ENCODE measurements at places on chromosomes 7 and 10.

GRCh38 chr7:16850614-16851466 lies 30.9 kb downstream of the AGR3 start:
- no peaks in the 10 kb centered on the region for H3K27me3 ChIP-seq
- H3K4me3 ChIP-seq: no peak overlapping the region
- H3K27ac ChIP-seq: no peak overlapping the region
- no peaks in the 10 kb centered on the region for H3K36me3 ChIP-seq

GRCh38 chr10:78936412-78937342 lies 132.1 kb upstream of the ZMIZ1 start:
- no peak overlapping the region for H3K27ac ChIP-seq
- DNase-seq: no peak
- no peaks in the 10 kb centered on the region for H3K27me3 ChIP-seq
- H3K36me3 ChIP-seq: no peaks in the 10 kb centered on the region

DNA sequence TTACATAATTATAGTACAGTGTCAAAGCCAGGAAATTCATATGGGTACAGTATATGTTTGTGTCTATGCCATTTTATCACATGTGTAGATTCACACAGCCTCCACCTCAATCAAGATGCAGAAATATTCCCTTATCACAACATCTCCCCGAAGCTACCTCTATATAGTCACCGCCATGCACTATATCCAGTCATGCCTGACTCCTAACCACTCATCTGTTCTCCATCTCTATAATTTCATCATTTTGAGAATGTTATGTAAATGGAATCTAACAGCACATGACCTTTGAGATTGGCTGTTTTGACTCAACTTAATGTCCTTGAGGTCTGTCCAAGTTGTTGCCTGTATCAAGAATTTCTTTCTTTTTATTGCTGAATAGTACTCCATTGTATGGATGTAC lies 22.3 kb upstream of the SLC25A13 start:
- H3K27ac ChIP-seq: no peak overlapping the region
- no peaks in the 10 kb centered on the region for H3K27me3 ChIP-seq
- H3K36me3 ChIP-seq: no peaks in the 10 kb centered on the region
- DNase-seq: no peak
- H3K4me3 ChIP-seq: no peak overlapping the region

DNA sequence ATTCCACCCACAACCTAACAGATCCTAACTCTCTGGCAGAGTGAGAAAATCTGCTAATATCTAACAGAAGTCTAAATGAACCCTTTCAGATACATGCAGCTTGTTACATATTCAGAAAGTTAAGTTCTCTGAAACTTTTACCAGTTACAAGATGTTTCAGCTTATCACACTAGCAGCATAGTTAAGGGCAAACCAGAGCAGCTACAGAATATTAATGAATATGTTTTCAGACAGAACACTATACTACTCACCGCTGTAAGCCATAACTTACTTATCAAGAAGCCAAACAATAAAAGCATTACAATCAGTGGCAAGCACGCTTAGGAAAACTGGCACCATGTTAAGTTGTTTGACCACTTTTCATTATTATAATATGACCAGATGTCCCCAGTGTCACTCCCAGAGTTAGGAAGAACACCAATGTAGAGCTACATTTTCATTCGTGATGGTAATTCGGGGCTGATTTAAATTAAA lies 2.7 kb downstream of the ITGB1 start:
- H3K4me3 ChIP-seq: peak overlapping the region; percentile 93
- H3K27me3 ChIP-seq: no peaks in the 10 kb centered on the region
- DNase-seq: no peak
- peak overlapping the region; percentile 82 for H3K27ac ChIP-seq
- H3K36me3 ChIP-seq: no peaks in the 10 kb centered on the region
- H3K4me1 ChIP-seq: peaks cover 40% of the 10 kb centered on the region

GRCh38 chr7:130891254-130892094 lies 157.5 kb upstream of the KLF14 start:
- peaks cover 30% of the 10 kb centered on the region for H3K4me1 ChIP-seq
- H3K4me3 ChIP-seq: no peak overlapping the region
- no peaks in the 10 kb centered on the region for H3K27me3 ChIP-seq

- H3K27me3 ChIP-seq: no peaks in the 10 kb centered on the region
- H3K4me3 ChIP-seq: no peak overlapping the region
- no peaks in the 10 kb centered on the region for H3K4me1 ChIP-seq
Observed at GRCh38 chr10:104415526-104416165, 62.0 kb downstream of the CFAP58 start.

DNA sequence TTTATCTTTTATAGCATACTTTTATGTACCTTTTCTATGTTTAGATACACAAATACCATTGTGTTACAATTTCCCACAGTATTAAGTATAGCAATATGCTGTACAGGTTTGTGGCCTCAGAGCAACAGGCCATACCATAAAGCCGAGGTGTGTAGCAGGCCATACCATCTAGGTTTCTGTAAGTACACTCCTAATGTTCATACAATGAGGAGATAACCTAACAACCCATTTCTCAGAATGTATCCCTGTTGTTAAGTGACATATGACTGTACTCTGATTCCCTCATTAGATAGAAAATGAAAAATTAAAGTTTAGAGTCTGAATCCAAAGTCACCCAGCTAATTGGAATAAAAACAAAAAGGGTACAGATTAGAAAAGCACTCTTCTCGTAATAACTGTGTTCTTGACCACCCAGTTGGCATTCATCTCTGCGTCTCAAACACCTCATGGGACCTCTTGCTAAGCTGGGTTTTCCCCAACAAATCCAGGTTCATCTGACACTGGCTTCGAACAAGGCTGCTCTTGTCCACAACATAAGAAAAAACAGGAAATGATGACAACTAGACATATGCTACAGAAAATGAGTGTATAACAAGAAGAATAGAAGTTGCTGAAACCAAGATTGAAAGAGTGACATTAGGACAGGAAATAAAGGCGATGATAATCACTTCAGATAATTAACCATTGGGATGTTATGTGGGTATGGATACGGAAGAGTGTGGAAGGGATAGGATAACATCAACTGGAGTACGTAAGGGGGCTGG lies 1.4 kb downstream of the NDUFB8 start:
- H3K27me3 ChIP-seq: no peaks in the 10 kb centered on the region
- H3K4me3 ChIP-seq: peak overlapping the region; percentile 94
- peaks cover 25% of the 10 kb centered on the region for H3K36me3 ChIP-seq
- DNase-seq: no peak

GRCh38 chr10:110398419-110399105 lies 93.8 kb upstream of the SMNDC1 start:
- DNase-seq: no peak
- no peak overlapping the region for H3K27ac ChIP-seq
- H3K4me1 ChIP-seq: no peaks in the 10 kb centered on the region

DNA sequence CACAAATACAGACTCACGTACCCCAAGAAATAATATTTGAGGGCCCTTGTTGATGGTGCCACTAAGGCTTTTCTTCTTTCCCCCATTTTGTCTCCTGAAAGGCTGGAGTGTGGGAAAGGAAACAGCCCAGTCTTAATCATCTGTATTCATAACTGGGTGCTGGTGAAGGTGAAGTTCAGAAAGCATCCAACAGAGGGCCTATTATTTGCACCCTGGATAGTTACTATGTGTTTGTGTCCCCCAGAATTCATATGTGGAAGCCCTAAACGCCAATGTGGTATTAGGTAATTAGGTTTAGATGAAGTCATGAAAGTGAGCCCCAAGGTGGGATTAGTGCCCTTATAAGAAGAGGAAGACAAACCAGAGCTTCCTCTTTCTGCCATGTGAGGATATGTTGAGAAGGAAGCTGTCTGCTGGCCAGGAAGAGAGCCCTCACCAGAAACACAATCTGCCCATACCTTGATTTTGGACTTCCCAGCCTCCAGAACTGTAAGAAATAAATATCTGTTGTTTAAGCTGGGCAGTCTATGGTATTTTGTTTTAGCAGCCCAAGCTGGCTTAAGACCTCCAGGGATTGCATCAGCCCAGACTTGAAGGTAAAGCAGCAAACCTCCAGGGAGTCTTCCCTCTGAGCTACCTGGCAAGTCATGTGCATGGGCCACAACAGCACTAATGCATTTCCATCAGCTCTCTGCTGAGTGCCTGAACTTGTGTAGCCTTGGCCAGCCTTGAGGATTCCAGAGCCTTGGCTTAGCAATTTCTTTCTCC lies 90.0 kb upstream of the ADRB1 start:
- no peaks in the 10 kb centered on the region for H3K36me3 ChIP-seq
- no peaks in the 10 kb centered on the region for H3K27me3 ChIP-seq
- no peak overlapping the region for H3K27ac ChIP-seq
- no peak overlapping the region for H3K4me3 ChIP-seq

All from effector memory CD4-positive, alpha-beta T cell (primary cell).